Ovary (tissue), 10 donors: ENCODE measurements at places on chromosomes 11 and 22. TPM values are rescaled to one million over a fixed set of nuclear protein-coding genes. Genes with fewer than 3 reads are reported as not detected.

DNA sequence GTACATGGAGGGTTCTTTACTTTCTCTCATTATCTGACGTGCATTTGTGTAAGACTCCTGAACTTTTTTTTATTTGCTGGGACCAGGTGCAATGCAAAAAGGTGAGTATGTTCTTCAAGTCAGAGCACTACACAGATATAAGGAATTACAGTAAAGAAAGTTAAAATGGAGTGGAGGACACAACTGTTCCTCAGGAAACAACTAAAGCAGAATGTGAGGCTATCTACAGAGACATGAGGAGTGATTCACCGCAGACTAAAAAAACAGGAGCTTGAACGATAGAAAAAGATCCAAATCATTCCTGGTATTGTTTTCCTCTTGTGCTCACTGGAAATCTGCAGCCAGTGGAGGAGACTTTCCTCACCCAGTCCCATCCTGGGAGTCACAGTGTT lies 106.2 kb downstream of the ABTB2 start:
- no peak overlapping the region for H3K4me3 ChIP-seq
- no peaks in the 10 kb centered on the region for H3K36me3 ChIP-seq
- no peaks in the 10 kb centered on the region for H3K27me3 ChIP-seq

- H3K36me3 ChIP-seq, result no peaks in the 10 kb centered on the region
- no peaks in the 10 kb centered on the region for H3K27me3 ChIP-seq
- no peak overlapping the region for H3K27ac ChIP-seq
- H3K4me1 ChIP-seq, result no peaks in the 10 kb centered on the region
These were observed 1002.7 kb downstream of the BRD1 start for GRCh38 chr22:48824712-48825651.

The RCOR2 gene
- 0.23 TPM for total RNA-seq

The NAALADL1 gene
- 19.1 TPM for total RNA-seq

DNA sequence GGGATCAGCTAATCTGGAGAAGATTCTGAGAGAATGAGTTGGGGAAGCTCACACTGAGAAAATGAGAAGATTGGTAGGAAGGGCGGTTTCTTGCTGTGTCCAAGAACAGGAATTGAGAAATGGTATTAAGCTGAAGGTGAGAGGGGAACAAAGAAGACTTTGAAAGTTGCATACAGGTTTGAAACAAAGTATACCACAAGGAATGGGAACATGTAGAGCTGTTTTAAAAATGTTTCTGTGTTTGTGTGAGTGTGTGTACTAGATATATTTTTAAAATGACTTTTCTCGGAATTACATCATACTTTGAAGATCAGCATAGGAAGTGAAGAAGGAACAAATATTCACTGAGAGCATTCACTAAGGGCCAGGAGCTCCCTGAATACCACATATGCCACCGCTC lies 24.4 kb upstream of the IZUMO1R start:
- peaks cover 2% of the 10 kb centered on the region for H3K4me1 ChIP-seq
- no peak overlapping the region for H3K27ac ChIP-seq
- DNase-seq, result no peak
- no peaks in the 10 kb centered on the region for H3K27me3 ChIP-seq
- no peak overlapping the region for H3K4me3 ChIP-seq

The ZP1 gene
- not detected for total RNA-seq

DNA sequence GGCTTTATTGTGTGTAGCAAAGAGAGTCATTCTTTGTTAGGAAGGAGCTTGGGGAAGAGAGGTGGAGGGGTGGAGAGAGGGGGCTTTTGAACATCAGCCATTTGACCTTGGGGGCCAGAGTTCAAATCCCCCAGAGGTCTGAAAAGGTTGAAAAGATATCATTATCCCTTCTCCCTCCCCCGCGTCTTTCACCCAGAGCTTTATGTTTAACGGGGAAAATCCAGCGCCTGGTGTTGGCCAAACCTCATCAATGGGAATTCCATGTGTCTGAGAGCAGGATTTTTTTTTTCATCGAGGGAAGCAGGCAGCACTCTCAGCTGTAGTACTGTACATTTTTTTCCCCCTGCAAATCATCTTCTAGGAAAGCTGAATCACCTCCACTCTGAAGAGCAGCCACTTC lies 122.4 kb upstream of the HSD17B12 start:
- no peaks in the 10 kb centered on the region for H3K36me3 ChIP-seq
- no peak overlapping the region for H3K27ac ChIP-seq
- H3K4me1 ChIP-seq, result peaks cover 12% of the 10 kb centered on the region
- no peaks in the 10 kb centered on the region for H3K27me3 ChIP-seq

The MS4A15 gene
- not detected for total RNA-seq

DNA sequence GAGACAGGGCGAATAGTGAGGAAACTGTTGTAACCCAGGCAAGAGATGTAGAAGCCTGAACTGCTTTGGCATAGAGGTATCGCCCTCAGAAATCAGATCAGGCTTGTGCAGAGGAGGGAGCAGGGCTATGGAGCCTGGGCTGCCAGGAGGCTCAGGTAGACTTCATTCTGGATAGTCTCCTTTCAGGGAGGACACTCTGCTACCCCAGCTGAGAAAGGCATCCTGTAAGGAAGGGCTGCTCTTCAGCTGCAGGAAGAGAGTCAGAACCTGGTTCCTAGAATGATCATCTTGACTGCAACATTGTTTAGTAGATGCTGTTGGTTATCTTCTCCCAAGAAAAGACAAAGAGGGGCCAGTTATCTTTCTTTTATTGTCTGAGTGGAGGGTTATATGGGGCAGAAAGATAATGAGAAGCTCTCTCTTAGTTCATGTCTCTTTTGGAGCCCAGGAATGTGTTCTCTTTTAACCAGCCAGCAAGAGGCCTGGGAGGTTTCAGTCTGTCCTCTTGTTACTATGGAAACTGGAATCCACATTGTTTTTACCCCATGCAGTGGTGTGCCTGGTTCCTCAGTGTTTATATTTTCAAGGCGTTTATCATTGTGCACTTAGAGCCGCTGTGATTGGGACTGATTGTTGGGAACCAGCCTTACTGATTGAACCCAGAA lies 95.7 kb downstream of the STIM1 start:
- no peaks in the 10 kb centered on the region for H3K36me3 ChIP-seq
- no peak for DNase-seq
- H3K27me3 ChIP-seq, result no peaks in the 10 kb centered on the region
- H3K4me1 ChIP-seq, result peaks cover 33% of the 10 kb centered on the region
- H3K27ac ChIP-seq, result peak overlapping the region; percentile 25

GRCh38 chr22:49406879-49407587 lies 420.6 kb downstream of the BRD1 start:
- no peak for DNase-seq
- no peaks in the 10 kb centered on the region for H3K36me3 ChIP-seq
- no peaks in the 10 kb centered on the region for H3K4me1 ChIP-seq
- H3K4me3 ChIP-seq, result no peak overlapping the region
- no peaks in the 10 kb centered on the region for H3K27me3 ChIP-seq
- no peak overlapping the region for H3K27ac ChIP-seq

The API5 gene
- total RNA-seq, result 68.9 TPM

The SNX32 gene
- 0.96 TPM for total RNA-seq

DNA sequence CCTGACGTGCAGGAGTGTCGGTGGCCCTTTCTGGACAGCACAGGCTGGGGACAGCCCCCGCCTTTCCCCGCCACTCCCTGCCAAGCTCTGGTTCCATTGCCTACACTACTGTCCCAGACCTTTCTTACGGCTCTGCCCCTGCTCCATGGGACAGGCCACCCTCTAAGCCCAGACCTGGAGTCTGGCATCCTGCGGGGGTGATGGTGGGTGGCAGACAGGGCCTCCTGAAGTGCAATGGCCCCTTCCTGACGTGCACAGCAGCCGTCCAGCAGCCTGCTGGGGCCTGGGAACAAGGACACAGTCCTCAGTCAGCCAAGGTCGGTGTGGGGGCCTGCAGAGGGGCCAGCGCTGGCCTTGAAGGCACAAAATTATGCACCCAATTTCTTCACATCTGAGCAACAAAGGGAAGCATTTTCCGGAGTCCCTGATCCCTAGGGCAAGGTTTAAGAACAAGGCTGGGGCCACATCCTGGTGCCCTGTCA lies 79.7 kb upstream of the KCNQ1OT1 start:
- H3K27me3 ChIP-seq, result no peaks in the 10 kb centered on the region
- no peak for DNase-seq

- no peak for DNase-seq
- no peaks in the 10 kb centered on the region for H3K27me3 ChIP-seq
- no peaks in the 10 kb centered on the region for H3K4me1 ChIP-seq
- no peak overlapping the region for H3K27ac ChIP-seq
- H3K36me3 ChIP-seq, result no peaks in the 10 kb centered on the region
These were observed 978 bp upstream of the CLDN5 start for GRCh38 chr22:19525116-19525660.

The E2F8 gene
- total RNA-seq, result not detected

DNA sequence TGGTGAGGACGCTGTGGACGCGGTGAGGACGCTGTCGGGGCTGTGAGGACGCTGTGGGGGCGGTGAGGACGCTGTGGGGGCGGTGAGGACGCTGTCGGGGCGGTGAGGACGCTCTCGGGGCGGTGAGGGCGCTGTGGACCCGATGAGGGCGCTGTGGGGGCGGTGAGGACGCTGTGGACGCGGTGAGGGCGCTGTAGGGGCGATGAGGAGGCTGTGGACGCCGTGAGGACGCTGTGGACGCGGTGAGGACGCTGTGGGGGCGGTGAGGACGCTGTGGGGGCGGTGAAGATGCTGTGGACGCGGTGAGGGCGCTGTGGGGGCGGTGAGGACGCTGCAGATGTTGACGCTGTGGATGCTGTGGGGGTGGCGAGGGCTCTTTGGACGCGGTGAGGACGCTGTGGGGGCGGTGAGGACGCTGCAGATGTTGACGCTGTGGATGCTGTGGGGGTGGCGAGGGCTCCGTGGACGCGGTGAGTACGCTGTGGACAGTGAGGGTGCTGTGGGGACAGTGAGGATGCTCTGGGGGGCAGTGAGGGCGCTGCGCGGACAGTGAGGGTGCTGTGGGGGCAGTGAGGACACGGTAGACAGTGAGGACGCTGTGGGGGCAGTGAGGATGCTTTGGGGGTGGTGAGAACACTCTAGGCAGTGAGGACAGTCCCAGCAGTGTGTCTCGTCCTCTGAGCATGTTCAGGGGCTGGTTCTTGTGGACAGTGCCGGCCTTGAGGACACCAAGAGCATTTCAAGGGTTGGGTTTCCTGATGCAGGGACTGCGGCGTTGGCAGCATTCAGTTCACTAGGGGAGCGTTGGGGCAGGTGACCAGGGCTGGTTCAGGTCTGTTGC lies 4.2 kb downstream of the GP1BB start:
- no peaks in the 10 kb centered on the region for H3K27me3 ChIP-seq
- no peak overlapping the region for H3K27ac ChIP-seq
- DNase-seq, result no peak
- H3K4me1 ChIP-seq, result no peaks in the 10 kb centered on the region
- H3K36me3 ChIP-seq, result no peaks in the 10 kb centered on the region

GRCh38 chr11:79439410-79439885 lies 1.4 kb downstream of the TENM4 start:
- peak overlapping the region; percentile 63 for H3K4me3 ChIP-seq
- H3K27me3 ChIP-seq, result no peaks in the 10 kb centered on the region
- H3K27ac ChIP-seq, result peak overlapping the region; percentile 84
- peak; percentile 56 for DNase-seq

GRCh38 chr11:135019899-135020298 lies 607.9 kb upstream of the B3GAT1 start:
- no peaks in the 10 kb centered on the region for H3K4me1 ChIP-seq
- DNase-seq, result no peak
- H3K36me3 ChIP-seq, result no peaks in the 10 kb centered on the region
- H3K27ac ChIP-seq, result no peak overlapping the region
